ENCODE measurements at places on chromosomes 5 and 9.

DNA sequence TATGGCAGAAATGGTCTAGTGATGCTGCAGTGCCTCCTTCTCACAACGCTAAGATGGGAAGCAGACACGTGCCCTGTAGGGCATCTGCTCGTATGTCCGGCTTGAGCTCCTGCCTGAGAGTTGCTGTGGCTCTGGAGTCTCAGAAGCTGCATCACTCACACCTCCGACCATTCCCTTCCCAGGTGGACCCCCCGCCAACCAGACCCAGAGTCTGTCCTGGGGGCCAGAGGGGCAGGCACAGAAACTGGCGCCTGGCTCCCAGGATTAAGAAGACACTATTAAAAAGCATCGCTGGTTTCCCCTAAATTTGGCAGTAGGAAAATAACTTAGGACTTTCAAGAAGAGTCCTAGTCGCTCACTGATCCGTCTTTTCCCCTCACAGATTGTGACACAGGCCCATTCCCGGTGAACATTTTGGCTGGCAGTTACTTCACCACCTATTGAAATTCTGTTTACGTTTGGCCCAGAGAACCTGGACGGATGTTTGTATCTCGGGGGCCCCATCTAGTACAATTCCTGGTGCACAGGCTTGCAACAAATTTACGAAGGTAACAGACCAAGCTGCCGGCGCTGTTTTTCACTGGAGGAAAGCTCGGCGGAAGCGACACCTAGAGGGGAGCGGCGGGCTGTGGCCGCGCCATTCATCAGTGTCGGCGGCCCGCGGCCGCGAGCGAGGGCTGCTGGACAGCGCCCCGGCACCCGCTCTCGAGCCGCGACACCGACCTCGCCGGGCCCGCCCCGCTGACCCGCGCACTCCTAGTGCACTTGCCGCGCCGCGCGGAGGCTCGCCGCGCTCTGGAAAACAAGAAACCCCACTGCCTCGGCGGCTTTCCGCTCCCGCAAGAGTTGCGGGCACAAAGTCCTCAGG is 1.6 kb downstream of the FSTL4 start:
- DNase-seq = peak; percentile 23

GRCh38 chr9:128903871-128904620 is 16.7 kb upstream of the PHYHD1 start:
- DNase-seq = no peak

DNA sequence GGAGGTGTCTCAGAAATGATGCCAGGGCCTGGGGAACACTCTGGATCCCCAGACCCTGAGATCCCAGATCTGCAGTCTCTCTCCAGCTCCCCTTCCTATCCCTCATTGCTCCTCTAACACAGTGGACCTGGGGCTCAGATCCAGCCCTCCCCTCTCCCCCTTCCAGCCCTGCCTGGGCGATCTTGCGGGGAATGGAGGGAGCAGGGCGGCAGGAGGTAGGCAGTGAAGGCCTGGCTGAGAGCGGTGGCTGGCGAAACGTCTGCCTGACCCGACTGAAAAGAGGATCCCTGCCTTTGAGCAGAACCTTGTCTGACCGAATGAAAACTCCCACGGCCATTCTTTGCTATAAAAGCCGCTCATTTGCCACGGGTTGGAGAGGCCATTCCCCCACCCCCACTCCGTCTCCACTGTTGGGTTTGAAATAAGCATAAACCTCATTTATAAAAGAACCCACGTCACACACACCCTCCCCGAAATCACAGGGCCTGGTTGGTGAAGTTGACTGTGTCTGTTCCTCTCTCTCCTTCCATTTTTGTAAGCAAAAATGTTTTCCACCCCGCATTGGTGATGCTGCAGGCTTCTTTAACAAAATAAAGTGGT is 8.8 kb downstream of the MSX2 start:
- DNase-seq = no peak

DNA sequence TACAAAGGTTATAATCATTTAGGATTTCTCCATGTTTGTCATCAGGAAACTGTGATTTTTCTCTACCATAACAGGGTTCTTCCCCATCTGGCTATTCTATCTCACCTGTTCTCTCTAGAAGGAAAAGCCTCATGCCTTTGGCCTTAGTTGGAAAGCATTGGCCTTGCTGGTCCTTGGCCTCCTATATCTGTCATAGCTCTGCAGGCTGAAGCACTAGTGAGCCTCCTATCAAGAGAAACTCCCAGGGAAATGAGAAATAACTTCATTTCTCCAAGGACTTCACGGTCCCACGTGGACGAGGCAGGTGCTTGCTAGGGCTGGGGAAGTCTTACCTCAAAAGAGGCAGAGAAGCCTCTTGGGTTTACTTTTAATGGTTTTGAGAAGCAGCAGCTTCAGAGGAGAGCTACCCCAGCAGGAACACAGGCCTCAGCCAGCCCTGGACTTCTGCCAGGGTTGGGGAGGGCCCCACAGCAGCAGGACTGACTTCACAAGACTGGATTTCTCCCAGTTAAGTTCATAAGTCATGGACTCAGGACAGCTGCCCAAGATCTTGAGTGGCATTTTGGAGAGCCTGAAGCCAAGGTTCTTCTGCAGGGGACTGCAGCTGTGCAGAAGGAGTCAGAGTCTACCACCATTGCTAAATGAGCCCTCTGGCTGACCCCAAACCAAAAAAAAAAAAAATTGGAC is 15.8 kb upstream of the PSAT1 start:
- no peak for DNase-seq

DNA sequence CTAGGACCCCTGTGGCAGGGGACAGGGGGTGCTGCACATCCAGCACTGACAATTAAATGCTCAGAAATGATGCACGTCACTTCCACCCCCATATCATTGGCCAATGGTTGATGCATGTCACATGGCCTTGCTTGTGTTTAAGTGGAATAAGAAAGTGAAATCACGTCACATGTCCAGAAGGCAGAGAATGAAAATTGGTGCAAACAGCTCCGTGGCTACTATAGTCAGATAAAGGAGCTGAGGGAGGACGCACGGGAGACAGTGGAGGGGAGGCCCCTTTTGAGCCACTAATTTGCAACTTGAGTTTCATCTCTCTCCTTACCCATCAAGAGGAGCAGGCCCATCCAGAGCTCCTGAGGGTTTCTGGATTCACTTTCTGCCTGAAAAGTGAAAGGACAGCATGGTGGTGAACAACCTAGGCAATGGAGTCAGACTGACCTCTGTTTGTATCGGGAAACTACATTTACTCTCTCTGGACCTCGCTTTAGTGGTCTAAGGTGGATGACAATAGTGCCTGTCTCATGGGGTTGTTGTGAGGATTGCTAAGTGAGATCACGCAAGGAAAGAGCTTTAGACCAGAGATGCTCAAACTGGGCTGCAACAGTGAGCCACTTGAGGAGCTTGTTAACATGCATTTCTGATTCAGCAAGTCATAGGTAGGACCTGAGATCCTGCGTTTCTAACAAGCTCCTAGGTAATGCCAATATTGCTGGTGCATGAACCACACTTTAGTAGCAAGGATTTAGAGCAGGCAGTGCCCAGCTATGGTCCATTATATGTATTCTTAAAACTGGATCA is 133.9 kb upstream of the ADRA1B start:
- no peak for DNase-seq

DNA sequence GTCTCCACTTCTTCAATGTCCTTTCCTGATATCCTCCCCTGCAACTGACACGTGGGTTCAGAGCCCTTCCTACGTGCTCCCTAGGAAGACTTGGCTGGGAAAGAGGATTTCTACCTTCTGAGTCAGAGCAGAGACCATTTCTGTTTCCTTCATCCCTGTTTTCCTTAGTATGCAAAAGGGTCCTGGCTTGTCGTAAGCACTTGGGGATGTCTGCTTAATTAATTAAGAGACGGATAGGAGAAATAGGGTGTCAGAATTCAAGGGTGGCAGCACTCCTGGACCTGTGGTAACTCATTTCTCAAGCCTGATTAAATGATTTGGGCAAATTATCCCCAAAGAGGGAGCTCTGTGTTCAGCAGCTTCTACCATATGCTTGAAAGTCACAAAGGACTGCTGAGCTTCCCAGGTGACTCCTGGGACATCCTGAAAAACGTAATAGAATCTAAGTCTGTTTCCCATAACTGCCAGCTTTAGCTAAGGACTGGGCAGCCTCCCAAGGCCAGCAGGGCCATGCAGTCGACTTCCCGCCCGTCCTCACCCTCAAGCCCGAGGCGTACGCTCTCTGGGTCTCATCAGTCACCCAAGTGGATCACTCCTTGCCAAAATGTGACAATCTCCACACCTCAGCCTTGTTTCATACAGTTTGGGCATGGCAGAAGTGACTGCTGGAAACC is 20.5 kb downstream of the ABCA1 start:
- DNase-seq = no peak

- DNase-seq = no peak
Observed at GRCh38 chr5:179805529-179806249, 977 bp downstream of the MGAT4B start.

DNA sequence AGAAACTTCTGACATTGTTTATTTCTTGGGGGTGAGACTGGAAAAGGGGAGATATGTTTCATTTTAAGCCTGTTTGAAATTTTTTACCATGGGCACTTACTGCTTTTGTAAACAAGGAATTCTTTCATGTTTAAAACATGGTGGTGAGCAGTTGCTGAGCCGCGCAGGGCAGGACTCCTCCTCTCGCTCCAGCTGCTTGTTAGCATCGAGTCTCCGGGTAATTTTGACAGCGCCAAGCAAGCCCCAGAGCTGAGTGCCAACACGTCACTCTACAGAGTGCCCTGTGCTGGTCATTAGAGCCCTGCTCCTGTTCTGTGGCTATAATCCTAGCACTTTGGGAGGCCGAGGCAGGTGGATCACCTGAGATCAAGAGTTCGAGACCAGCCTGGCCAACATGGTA is 116.5 kb upstream of the MSX2 start:
- no peak for DNase-seq

DNA sequence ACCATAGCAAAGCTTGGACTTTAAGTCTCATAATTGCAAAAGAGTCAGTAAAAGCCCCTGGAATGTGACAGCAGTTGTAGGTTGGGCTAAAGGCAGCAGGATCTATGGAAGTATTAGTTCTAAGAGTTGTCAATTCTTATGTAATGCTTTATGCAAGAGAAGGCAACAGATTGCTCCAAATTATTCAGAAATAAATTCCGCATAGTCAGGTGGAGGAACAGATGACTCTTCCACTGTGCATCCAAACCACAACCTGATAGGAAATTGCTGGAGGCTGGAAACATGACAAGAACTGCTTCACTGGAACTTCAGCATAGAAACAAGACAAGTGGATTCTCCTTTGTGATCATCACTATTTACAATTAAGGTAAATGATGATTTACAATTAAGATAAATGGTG is 101.0 kb downstream of the STARD4 start:
- DNase-seq = no peak

DNA sequence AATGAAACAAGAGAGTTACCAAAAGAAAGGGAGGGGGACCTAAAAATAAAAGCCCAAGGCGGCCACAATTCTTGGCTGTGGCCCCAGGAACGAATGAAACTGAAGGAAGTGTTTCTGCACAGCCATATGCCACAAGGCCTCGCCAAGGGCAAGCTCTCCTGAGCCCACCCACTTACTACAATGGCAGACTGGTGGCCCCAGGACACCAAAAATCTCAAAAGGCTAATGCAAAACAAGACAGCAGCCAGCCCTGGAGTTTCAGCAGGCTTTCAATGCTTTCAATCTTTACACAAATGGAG is 4.0 kb downstream of the CAMSAP1 start:
- DNase-seq = no peak

- no peak for DNase-seq
Observed at GRCh38 chr9:127724012-127724411, 8.1 kb downstream of the TTC16 start.

DNA sequence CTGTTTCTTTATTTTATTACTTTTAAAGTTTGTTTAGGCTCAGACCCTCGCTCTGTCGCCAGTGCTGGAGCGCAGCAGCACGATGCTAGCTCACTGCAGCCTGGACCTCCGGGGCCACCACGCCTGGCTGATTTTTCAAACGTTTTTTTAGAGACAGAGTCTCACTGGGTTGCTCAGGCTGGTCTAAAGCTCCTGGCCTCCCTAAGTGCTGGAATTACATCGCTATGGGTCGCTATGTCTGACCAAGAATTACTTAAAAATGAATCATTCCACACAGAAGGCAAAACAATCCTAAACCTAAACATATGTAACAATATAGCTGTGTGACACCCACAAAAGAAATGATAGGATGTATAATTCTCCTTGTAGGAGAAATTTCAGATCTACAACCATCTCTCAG is 86.9 kb upstream of the SIMC1 start:
- no peak for DNase-seq

- no peak for DNase-seq
Observed at GRCh38 chr5:144205141-144205551, 34.5 kb downstream of the KCTD16 start.

GRCh38 chr5:64690417-64691151 is at the start of gene SHISAL2B:
Gene SHISAL2B, plus strand, starts transcription at chr5:64690503. Its CDS starts 121 bp downstream, at chr5:64690624.
- no peak for DNase-seq

DNA sequence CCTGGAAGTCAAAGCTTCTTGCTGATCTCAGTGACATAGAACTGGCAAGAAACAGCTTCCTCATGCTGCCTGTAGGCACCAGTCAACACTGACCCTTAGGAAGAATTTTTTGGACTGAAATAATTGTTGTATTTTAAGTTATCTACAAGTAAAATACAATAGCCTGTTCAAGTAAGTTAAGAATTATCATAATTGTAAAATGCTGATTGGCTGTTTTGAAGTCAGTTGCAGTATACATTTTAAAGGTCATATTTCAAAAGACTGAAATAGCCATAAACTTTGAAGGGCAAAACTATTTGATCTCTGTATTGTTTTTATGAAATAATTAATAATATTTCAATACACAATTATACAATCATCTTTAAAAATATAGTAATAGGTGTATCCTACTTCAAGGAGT is 794.9 kb downstream of the MAT2B start:
- DNase-seq = no peak

DNA sequence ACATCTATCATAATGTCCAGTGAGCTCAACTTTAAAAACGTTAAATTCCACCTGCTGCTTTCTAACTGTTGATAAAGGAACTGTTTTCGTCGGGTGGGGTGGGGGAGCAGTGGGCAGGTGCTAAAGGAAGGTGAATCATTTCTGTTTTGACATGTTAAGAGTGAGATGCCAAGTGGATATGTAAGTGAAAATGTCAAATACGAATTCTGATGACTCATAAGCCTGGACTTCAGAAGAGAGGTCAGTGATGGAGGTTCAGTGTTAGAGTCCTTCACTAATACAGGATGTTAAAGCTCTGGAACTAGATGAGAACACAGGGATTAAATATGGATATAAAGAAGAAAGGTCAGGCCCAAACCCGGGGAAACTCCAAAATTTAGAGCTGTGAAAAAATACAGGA is 617.9 kb upstream of the CTNND2 start:
- no peak for DNase-seq

DNA sequence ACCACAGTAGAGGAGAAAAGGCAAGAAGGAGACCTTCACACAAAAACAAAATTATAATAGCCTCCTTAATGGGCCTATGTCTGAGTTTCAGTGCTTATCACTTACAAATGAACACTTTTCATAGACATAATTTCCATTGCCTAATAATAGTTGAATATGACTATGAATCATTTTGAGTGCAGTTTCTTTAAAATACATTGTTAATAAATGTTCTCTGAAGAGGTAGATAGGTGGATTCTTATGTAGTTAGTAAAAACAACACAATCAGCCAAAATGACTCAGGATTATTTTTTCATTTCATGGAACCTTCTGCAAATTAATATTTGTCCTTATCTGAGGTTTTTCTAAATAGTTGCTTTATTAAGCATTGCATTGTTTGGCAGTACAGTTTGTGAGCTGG is 45.6 kb downstream of the DAPK1 start:
- no peak for DNase-seq

- DNase-seq = no peak
Observed at GRCh38 chr9:130979591-130980385, 29.2 kb upstream of the LAMC3 start.
